ENCODE measurements at places on chromosomes 3 and 15. TPM values are rescaled to one million over a fixed set of nuclear protein-coding genes. Genes with fewer than 3 reads are reported as not detected.

- no peaks in the 10 kb centered on the region for H3K36me3 ChIP-seq
- no peak for DNase-seq
- H3K27me3 ChIP-seq: no peaks in the 10 kb centered on the region
Measured at GRCh38 chr3:31974964-31975363, 6.1 kb downstream of the OSBPL10 start.

PRR20G gene
- not detected for total RNA-seq

- H3K27ac ChIP-seq: peak overlapping the region; percentile 35
- no peak overlapping the region for H3K4me3 ChIP-seq
- H3K36me3 ChIP-seq: no peaks in the 10 kb centered on the region
- peaks cover 19% of the 10 kb centered on the region for H3K4me1 ChIP-seq
- H3K27me3 ChIP-seq: no peaks in the 10 kb centered on the region
- no peak for DNase-seq
Measured at GRCh38 chr3:29537889-29538609, 257.2 kb downstream of the RBMS3 start.

- peak; percentile 56 for DNase-seq
- no peaks in the 10 kb centered on the region for H3K4me1 ChIP-seq
- no peak overlapping the region for H3K27ac ChIP-seq
- no peak overlapping the region for H3K4me3 ChIP-seq
Measured at GRCh38 chr3:126451511-126451910, 24.2 kb downstream of the ZXDC start.

GRCh38 chr3:151327571-151328198 lies 1.7 kb downstream of the P2RY13 start:
- DNase-seq: no peak
- no peak overlapping the region for H3K27ac ChIP-seq
- no peaks in the 10 kb centered on the region for H3K4me1 ChIP-seq
- no peaks in the 10 kb centered on the region for H3K27me3 ChIP-seq
- H3K4me3 ChIP-seq: no peak overlapping the region

- DNase-seq: no peak
- H3K27me3 ChIP-seq: no peaks in the 10 kb centered on the region
- no peaks in the 10 kb centered on the region for H3K36me3 ChIP-seq
- no peak overlapping the region for H3K4me3 ChIP-seq
- no peak overlapping the region for H3K27ac ChIP-seq
Measured at GRCh38 chr3:152860736-152861135, 25.8 kb downstream of the P2RY1 start.

DNA sequence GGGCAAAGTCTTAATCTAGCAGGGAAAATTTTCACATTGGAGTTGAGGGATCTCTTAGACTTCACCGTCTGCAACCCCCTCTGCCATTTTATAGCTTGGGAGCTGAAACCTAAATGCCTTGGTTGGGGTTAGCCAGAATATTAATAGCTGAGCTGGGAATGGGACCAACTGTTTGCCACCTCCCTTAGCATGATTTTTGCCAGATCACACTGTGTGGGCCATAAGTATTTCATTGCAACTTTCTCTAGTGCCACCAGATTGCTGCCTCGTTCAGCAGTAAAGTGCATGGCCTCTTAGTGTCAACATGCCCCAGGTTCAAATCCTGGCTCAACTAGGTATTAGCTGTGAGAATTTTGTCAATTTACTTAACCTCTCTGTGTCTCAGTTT lies 55.9 kb upstream of the ABHD17C start:
- H3K4me3 ChIP-seq: no peak overlapping the region
- H3K36me3 ChIP-seq: no peaks in the 10 kb centered on the region
- H3K27me3 ChIP-seq: no peaks in the 10 kb centered on the region
- H3K4me1 ChIP-seq: no peaks in the 10 kb centered on the region
- no peak overlapping the region for H3K27ac ChIP-seq

DNA sequence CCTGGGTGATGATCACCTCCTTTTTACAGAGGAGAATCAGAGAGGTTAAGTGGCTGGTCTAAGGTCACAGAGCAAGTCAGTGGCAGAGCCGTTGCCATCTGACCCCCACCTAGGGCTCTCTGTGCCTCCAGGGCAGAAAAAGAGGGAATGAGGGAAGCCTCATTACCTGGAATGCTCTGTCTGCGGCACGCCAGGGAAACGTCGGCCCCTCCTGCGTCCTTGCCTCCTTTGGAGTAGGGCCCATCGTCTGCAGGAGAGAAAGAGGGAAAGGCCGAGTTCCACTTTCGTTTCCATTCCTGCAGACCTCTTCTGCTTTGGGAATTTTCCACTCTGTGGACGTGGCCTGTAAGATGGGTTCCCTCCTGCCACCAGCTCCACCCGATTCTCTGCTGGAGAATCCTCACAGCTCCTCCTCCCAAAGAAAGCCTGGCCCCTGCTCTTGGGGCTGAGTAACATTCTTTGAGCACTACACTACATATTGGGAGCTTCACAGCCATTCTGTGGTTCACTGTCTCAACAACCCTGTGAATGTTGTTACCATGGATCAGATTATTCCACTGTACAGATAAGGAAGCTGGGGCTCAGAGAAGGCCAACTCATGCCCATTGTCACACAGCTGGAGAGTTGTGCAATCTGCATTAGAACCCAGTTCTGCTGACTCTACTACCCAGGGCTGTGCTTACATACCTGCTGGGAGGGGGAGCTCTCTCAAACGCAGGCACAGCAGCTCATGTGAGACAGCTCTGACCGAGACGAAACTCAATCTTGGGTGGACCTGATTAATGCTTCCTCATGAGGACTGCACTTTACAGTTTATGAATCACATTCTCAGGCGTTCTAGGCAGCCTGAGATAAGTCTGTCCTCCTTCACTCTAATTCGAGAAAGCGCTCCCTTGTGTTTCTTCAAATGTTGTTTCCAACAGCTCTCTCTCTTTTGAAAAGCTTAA lies 14.2 kb downstream of the GRIP2 start:
- no peak overlapping the region for H3K4me3 ChIP-seq
- no peak for DNase-seq
- H3K27me3 ChIP-seq: no peaks in the 10 kb centered on the region
- H3K36me3 ChIP-seq: no peaks in the 10 kb centered on the region
- H3K4me1 ChIP-seq: no peaks in the 10 kb centered on the region

Measured in ascending aorta (tissue), 2 donors.